Activated CD8-positive, alpha-beta memory T cell treated with anti-CD3 and anti-CD28 coated beads for 1 hour (primary cell): ENCODE measurements at places on chromosomes 2 and 18.

DNA sequence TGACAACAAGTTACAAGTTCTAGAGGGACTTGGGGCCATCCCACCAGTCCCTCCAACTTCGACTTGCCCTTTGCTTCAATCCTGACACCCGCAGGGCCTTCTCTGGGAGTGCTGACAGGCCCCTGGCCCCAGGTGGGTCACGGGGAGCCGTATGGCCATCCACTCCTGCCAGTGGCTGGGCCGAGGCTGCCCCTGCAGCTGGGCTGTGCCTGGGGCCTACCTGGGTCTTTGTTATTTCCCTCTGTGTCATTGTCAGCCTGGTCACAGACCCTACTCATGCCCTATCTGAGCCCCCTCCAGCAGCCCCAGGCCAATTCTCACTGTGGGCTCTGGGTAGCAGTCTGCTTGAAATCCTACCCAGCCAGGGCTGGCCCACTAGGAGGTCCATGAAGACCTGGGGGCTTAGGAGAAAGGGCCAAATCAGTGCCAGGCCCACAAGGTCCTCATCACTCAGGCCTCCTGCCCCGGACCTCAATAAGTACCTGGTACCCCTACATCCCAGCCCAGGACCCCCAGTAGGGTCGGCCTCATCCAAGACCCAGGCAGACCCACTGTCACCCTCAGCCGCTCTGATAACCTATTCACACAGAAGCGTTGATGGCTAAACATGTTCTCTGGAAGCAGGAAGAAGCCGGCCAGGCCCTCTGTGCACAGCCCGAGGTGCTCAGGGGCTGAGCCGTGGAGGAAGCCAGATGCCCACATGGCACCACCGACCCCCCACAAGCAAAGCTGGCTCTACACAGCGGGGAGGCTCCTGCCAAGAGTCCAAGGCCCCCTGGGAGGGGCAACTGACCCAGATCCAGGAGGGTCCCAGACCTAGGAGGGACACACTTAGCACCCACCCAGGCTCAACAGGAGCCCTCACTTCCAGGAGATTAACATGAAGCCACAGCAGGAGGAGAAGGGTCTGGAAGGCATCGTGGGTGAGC is 57.7 kb downstream of the BIN1 start:
- no peak for DNase-seq

GRCh38 chr18:44857081-44857480 is 176.4 kb downstream of the SETBP1 start:
- no peak for DNase-seq

DNA sequence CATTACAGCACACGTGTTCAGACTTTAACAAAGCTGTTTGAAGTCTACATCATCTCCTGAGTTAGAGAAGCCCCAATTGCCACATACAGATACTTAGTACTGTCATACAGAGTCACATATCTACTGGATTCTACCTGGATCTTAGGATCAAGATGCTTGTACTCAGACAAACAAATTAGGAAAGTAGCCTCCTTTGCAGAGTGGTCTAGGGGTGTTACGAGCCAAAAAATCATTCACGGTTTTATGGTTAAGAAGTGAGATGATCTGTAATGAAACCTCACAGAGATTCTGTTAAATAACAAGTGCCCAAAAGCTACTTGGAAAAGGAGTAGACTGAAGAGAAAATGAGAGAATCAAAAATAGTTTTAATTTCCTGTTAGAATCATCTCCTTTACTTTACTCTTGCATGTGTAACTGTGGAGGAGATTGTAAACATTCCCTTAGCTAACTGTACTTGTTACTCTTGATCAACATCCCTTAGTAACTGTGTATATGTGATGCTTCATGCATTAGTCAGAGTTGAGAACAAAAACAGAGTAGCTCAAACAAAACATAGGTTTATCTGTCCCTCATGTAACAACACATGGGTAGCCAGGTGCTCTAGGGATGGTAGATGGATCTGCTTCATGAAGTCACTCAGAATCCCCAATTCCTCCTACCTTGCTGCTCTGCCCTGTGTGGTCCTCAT is 16.4 kb upstream of the IL1RL1 start:
- DNase-seq, result no peak

DNA sequence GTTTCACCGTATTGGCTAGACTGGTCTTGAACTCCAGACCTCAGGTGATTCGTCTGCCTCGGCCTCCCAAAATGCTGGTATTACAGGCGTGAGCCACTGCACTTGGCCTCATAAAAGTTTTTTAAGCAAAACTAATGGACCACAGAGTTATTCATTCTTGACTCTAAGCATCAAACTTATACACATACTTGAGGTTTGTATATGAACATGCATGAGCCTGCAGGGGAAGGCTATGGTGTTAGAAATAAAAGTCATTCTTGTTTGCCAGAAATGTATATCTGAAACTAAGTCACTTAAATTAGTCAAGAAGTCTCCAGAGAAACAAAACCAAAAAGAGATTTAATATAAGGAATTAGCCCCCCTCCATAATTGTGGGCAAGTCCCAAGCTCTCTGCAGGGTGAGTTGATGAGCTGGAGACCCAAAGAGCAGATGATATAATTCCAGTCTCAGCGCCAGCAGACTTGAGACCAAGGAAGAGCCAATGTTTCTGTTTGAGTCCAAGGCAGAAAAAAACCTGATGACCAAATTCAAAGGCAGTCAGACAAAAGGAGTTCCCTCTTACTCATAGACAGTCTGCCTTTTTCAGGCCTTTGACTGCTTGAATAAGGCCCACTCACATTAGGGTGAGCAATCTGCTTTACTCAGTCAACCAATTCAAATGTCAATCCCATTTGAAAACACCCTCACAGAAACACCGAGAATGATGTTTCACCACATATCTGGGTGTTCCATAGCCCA is 69.0 kb upstream of the DSG1 start:
- DNase-seq, result no peak

- no peak for DNase-seq
Measured at GRCh38 chr2:71220743-71221142, 6.2 kb downstream of the PAIP2B start.

GRCh38 chr2:168851674-168852320 is 38.4 kb downstream of the SPC25 start:
- no peak for DNase-seq

DNA sequence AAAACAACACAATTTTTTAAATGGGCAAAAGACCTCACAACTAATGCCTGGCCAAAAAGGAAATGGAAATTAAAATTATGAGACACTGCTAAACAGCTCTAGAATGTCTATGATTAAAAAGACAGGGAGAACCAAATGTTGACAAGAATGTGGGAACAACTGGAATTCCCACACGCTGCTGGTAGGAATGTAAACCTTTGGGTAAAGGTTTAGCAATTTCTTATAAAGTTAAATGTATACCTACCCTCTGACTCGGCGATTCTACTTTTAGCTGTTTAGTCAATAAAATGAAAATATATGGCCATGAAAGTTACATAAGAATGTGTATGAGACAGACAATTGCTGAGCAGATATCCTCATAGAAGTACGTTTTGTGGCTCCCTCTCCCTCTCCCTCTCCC is 60.9 kb downstream of the ATF2 start:
- no peak for DNase-seq

DNA sequence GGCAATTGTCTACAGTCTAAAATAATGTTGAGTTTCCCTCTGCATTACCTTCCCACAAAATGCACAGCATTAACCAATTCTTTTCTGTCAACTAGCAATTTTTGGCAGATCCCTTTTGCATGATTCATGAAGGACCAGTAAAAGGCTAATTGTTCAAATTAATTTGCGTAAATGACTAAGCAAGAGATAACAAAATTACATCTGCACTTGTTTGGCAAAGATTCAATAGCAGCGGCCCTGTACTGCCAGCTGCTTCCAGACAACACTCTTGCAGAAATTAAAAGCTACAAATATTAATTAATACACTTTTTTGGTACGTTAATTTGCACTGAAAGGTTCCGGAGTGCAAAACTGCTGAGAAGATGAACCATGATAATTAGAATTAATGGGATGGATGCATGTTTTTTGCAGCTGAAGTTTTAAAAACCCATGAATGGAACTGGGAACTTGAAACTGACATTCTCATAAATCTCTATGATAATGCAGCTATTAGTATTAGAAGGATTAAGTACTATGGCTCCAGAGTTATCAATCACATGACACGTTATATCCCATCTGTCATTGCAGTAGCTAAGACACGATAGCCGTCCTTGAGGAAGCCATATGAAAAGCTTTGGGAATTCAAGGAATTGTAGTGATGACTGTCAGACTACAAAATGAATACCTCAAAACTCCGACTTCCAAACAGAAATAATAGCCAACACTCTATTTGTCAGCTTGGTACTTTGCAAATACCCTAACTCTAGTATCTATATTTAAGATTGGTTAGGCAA is 1268.3 kb upstream of the ACVR2A start:
- DNase-seq, result no peak

DNA sequence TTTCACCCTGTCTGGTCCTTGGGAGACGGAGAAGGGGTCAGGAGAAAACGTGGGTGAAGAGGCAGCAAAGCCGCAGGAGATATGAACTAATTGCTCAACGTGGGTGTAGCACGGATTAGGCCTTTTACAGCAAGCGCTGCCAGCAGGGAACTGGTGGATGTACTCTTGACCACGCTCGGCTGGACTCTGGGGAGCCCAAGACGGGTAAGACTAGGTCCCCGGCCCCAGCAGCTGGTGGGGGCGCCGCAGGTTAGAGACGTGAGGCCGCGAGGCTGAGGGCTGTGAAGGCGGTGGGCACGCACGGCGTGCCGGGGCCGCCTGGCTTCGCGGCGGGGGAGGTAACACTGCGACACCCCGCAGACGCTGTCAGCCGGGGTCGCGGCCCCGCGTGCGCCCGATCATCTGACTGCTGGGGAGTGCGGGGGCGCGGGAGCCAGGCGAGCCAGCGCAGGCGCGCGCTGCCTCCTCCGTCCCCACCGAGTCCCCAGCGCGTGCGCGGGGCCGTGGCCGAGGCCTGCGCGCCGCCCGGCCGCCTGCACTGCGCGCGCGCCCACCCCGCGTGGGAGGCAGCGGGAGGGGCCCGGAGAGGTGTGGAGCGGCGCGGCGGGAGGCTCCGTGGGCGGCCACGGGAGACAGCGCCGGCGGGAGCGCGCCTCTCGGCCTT is at the start of gene CLIP4:
Gene CLIP4 (plus strand): TSS at position 470 of the 664 bp plus-strand sequence. CDS start 5,974 bp downstream, outside the sequence.
- DNase-seq, result peak; percentile 15

DNA sequence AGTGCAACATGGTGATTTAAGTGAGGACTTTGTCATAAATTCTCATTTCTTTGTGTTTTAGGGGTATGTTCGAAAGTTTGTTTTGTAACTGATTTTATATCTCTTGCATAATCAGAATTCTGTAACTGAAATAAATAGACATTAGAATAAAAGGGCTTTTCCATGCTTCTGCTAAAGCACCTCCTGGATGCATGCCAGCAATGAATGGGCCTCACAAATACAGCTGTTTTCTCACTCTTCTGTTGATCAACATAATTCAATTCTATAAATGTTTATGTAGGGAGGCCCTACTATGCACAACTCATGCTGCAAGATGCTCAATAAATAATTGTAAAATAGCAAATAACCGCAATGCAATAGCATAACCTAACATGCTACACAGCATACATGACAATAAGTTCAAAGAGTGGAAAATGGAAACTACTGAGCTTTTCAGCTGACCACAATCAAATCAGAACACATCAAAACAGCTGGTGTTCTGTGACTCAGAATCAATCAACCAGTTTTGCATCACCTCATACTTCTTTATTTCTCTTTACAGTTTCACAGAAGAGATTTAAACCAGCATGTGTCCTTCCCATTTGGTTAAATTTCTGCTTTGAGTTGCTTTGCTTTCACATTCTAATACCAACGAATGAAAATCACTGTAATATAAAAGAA is 11.0 kb downstream of the CDH7 start:
- DNase-seq, result no peak

DNA sequence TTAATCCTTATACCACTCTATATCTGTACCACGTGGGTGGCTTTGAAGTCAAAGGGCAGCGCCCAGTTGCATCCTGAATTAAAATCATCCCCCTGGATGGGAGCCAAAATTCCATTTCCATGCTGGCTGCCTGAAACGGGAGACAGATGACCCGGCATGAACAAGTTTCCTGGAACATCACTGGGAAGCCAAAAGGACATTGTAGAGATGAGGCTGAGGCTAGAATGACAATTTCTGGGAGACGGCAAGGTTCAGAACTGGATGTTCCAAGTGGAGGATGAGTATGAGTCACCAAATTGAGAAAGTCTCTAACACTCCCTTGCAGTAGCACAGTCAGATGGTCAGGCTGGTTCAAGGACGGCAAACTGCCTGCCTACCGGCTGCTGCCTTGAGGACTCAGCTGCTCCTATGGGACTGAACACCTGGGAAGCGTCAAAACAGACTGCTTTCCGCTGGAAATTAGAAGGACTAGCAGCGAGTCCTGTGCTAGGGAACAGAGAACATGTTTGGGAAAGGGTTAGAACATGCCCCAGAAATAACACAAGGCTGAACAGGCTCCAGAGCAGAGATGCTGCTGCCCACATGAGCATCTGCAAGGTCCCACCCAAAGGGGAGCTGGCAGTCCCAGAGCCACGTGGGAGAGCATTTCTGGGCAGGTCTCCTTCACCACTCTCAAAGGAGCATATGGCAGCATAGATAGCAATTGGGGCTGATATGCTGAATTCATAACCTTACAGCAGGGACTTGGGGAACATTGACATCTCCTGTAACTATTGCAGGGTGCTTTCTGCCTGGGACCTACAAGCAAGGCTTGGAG is 32.0 kb downstream of the YPEL5 start:
- no peak for DNase-seq

DNA sequence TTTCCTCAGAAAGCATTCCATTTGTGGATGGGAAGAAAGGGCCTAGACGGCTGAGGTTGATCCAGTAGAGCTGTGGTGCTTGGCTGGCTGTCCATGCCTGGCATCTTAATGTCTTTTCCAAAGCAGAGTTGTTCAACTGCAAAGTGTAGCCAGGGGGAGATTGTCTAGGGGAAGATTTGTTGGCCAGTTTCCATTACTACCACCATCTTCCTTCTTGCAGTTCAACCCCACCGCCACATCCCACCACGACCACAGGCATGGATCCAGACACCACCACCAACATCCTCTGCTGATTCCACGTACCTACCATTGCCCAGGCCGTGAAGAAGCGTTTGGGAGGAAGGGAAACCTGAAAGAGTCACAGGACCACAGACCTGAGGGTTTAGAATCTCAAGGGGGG is 50.7 kb upstream of the HAAO start:
- no peak for DNase-seq

DNA sequence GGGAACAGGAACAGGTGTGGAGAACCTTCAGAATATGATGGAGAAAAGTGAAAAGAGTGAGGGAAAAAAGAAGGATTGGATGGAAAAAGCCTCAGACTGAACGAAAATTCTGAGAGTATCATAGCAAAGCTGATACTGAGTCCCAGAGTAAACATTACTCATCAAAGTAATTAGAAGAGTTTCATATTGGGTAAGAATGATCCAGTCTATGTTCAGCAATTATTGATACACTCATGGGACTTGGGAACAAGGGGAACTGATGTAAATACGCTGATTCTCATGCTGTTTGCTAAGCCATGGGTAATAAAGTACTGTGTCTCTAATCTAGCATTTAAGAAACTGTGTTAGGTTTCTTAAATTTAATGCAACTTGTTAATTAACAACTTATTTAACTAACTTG is 219.9 kb upstream of the NOL4 start:
- no peak for DNase-seq

DNA sequence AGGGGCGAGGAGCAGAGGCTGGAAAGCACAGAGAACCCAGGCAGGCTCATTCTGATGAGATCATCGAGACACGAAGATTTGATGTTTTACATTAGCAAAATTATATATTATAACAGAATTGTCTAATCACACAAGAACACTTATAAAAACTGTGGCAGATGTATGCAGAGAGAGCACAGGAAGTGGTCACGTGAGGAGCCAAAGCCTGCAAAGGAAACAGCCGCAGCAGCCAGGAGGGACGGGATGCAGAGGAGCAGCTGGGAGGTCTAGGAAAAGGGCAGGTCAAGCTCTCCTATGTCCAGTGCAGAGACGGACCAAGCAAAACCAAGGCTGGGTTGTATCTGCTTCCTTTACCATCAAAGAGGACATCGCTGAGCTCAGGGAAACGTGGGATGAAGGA is 355.1 kb upstream of the MYT1L start:
- DNase-seq, result no peak
